ENCODE measurements at places on chromosomes 16 and 17.

DNA sequence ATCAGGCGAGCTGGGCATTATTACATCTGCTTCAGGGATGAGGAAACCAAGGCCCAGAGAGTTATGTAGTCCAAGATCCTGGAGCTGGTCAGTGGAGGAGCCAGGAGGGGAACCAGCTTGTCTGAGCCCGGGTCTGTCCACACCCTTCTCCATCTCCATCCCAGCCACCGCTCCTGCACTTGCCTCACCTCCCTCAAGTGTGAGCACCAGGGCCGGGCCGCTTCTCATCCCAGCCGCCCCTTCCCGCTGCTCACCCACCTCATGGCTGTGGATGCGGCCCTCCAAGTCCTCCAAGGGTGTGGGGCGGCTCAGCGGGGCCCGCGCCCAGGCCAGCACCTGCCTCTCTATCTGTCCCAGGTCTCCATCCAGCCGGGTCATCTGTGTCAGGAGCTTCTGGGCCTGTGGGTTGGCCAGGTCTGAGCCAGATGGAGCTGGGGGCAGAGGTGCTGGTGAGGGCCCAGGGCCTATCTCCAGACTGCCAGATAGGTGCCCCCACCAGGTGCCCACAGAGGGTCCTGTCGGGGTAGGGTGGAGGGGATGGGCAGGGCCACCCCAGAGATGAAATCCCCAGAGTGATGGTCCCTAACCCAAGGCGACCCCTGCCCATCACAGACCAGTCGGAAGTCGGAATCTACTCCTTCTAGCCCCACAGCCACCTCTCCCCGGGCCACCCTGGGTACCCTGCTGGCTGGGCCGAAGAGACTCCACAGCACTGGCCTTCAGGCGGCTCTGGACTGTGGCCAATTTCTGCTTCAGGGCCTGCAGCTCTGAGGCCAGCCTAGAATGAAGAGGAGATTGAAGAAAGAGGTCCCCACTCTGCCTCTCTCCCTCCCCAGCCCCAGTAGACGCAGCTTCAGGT lies 9.4 kb downstream of the EVPL start:
- DNase-seq, result no peak

DNA sequence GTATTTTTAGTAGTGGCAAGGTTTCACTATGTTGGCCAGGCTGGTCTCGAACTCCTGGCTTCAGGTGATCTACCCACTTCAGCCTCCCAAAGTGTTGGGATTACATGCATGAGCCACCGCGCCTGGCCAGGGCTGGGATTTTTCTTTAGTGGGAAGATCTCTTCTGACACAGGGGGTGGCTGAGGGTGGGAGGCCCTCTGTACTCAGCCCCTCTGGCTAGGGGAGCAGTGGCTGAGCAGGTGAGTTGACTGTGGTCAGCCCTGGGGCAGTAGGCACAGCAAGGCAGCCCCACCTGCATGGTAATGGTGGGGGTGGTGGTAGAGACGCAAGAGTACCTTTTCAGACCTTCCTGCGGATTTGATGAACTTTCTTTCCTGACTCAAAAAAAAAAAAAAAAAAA lies 12.3 kb upstream of the GPRC5B start:
- no peak for DNase-seq

- no peak for DNase-seq
These were observed 986 bp downstream of the HAPSTR1 start for GRCh38 chr16:9092282-9092977.

- DNase-seq, result peak; percentile 71
These were observed 133.1 kb downstream of the ABCA8 start for GRCh38 chr17:68821860-68822696.

- DNase-seq, result no peak
These were observed 28.2 kb downstream of the NEUROD2 start for GRCh38 chr17:39579318-39580081.

DNA sequence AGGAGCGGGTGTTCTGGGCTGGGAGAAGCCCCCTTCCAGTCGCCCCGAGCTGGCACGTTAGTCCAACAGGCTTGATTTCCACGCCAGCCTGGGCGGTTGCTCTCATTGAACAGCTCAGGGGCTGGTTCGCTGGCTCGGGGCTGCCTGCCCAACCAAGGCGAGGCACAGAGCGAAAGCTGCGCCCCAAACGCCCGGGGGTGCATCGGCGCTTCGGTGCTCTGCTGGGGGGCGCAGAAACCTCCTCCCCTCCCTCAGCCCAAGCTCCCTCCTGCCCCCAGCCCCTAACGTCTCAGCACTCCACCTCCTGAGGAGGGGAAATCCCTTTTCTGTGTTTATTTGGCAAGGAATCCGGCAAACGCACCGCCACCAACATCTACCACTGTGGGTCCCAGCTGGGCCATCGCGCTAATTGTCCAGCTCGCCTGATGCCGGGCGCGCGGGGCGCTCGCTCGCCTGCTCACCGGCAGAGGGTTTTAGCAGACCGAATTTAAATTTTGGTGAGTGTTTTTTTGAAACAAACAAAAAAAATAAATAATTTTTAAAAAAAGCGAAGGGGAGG lies 29.5 kb upstream of the RBFOX1 start:
- DNase-seq, result no peak

- no peak for DNase-seq
These were observed 8.5 kb downstream of the SCGB1C2 start for GRCh38 chr17:145671-146541.

- no peak for DNase-seq
These were observed 24.0 kb downstream of the MMP15 start for GRCh38 chr16:58049232-58050185.

- no peak for DNase-seq
These were observed 3.1 kb upstream of the HOXB2 start for GRCh38 chr17:48547808-48548522.

DNA sequence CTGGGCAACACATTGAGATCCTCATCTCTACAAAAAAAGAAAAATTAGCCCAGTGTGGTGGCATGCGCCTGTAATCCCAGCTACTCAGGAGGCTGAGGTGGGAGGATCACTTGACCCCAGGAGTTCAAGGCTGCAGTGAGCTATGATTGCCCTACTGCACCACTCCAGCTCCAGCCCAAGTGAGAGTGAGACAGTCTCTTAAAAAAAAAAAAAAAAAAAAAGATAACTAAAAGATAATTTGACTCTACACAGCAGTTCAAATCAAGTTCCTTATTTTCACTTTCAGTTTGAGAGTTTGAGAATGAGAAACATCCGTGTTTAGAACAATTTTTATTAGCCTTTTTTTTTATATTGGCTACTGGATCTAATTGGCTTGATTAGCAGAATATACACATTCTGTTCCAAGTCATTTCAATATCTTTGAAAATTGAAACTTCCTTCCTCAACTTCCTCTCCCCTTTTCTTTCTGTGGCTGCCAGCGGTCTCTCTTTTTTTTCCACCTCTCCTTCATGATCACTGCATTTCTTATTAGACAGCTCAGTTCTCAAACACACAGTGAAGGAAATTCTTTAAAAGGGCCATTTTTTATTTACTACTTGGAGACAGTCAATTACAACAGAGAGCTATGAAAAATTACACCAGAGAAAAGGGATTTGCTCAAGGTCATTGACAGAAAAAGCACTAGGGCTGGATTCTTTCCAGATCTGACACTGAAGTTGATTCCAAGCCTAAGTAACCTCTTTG lies 4.5 kb upstream of the ACSF2 start:
- DNase-seq, result no peak

- no peak for DNase-seq
These were observed 80.8 kb upstream of the RNU2-1 start for GRCh38 chr17:43314611-43315011.

- no peak for DNase-seq
These were observed 80.5 kb downstream of the SNX11 start for GRCh38 chr17:48187872-48188608.

DNA sequence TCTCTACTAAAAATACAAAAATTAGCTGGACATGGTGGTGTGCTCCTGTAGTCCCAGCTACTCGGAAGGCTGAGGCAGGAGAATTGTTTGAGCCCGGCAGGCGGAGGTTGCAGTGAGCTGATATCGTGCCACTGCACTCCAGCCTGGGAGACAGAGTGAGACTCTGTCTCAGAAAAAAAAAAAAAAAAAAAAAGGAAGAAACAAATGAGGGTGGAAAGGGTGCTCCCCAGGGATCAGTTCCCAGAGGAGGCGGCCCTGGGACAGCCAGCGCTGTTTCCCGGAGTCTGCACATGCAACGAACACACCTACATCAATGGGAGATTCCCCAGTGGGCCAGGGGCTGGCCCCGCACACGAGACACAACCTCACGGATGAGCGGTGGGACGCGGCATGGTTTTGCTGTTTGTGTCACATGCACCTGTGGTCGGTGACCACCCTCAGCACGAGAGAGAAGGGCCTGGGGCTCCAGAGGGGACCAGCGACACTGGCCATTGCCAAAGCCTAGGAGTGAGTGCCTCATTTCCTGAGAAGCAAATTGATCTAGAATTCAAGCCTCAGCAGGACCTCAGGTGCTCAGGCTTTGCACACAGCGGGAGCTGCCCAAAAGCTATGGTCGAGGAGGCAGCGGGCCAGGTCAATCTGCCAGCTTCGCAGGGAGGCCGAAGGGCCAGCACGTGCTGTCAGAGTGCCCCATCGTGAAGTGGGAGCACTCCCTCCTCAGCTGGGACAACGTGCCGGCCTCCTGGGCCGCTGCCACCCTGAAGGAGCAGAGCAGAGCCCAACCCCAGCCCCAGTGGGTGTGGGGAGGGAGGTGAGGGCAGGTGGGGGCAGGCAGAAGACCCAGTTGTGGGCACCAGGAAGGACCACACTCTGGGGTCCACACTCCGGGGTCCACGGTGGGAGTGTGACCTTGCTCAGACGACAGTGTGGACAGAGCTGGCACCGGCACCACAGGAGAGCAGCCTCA lies 13.8 kb upstream of the WDR45B start:
- DNase-seq, result no peak

DNA sequence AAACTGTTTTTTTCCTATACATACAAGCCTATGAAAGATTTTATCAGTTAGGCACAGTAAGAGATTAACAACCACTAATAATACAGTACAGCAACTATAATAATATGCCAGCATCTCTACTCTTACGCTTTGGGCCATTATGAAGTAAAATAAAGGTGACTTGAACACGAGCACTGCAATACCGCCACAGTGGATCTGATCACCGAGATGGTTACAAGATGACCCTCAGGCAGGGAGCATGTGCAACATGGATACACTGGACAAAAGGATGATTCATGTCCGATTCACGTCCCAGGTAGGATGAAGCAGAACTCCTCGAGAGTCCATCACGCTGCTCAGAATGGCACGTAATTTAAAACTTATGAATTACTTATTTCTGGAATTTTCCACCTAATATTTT lies 10.5 kb downstream of the PELP1 start:
- DNase-seq, result no peak

GRCh38 chr17:59154721-59155438 lies at the start of gene SKA2:
SKA2 (minus strand) TSS chr17:59155186; CDS start chr17:59155163, 23 bp downstream.
- DNase-seq, result no peak

DNA sequence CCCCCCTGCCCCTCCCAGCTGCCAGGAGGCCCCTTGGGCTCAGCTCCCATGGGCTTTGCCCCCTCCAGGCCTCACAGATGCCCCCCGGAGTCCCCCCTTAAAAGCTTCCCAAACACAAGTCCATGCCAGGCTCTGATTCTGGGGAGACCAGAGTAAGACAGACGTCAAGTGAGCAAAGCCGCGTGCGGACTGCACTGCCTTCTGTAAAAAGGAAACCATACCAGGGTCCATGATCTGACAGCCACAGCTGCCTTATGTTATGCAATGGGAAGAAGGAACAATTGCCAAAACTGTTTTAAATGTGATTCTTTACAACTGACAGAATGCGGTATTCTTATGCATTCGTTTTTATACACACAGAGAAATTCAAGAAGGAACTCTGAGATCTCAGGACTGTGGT lies 17.9 kb upstream of the HEXD start:
- DNase-seq, result no peak

DNA sequence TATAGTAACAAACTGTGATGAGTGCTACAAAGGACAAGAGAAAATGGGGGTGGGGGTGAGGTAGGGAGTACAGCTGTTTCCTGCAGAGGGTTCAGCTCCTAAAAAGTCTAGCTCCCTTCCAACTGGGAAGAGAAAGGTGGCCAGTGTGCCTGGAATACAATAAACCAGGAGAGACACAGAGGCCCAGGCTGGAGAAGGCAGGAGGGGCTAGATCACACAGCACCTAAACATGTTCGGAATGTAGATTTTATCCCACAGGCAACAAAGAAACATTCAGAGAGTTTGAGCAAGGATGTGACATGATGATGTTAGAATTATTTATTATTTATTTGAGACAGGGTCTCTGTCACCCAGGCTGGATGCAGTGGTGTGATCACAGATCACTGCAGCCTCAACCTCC lies 10.2 kb downstream of the TEX2 start:
- no peak for DNase-seq

GRCh38 chr16:86059253-86060171 lies 160.6 kb downstream of the IRF8 start:
- DNase-seq, result no peak

GRCh38 chr17:44331249-44331760 lies 6.7 kb upstream of the SLC25A39 start:
- DNase-seq, result peak; percentile 24

GRCh38 chr17:3836551-3836950 lies 9.5 kb downstream of the NCBP3 start:
- DNase-seq, result no peak

DNA sequence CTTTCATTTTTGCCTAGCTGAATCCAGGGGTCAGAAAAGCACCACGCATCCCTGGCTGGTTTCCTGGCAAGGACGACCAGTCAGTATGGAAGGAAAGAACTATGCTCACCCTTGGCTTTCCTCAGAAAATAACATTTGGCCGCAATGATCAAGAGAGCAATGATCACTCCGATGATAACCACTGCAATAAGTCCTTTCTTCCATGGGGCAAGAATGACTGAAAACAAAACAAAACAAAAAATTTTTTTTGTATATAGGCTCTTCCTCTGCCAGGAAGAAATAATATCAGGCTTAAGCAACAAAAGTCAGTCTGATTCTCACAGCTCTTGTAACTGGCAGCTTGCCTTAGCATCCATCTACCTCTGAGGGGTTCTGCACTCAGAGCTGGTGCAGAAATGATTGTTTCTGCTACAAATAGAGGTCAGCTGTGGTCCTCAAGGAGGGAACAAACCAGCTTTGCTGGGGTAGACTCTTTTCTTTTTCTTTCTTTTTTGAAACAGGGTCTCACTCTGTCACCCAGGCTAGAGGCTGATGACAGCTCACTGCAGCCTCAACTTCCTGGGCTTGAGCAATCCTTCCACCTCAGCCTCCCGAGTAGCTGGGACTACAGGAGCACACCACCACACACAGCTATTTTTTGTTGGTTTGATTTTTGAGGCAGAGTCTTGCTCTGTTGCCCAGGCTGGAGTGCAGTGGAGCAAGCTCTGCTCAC lies 35.7 kb downstream of the PECAM1 start:
- DNase-seq, result no peak
